Stimulated activated CD4-positive, alpha-beta T cell treated with anti-CD3 and anti-CD28 coated beads, Interleukin-15, amount 100 ng/mL, for 24 hours (primary cell): ENCODE measurements at places on chromosomes 1 and 21.

GRCh38 chr1:91645031-91645430 is 144.4 kb downstream of the CDC7 start:
- DNase-seq: no peak

GRCh38 chr21:43728154-43728466 is 9.2 kb downstream of the PDXK start:
- DNase-seq: no peak

DNA sequence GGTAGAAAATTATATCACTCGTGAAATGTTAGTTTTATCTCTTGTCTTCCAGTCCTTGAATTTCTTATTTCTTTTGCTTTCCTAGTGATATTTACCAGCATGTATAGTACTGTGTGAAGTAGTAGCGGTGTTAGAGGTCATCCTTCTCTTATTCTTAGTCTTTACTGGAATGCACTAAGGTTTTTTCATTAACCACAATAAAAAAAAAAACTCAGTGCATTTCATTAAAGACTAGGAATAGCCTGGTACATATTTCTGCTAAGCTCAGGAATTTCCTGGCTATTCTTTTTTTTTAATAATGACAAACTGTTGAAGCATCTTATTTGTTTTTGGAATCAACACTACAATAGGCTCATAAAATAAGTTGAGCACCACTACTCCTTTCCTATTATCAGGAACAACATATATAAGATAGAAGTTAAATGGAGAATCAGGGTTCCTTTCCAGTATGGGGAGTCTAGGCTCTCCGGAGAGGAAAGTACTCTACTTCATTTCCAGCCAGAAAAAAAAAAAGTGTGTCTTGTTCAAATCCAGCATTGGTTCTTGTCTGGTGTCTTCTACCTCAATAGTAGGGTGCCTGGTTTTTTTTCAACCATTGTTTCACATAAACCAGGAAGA is 60.0 kb downstream of the TNFSF18 start:
- no peak for DNase-seq

- DNase-seq: no peak
These were observed 34.5 kb downstream of the PROX1 start for GRCh38 chr1:214022229-214022791.

- no peak for DNase-seq
These were observed 206.7 kb upstream of the C1orf87 start for GRCh38 chr1:60280256-60280655.

GRCh38 chr1:174204697-174205308 is 45.5 kb downstream of the RABGAP1L start:
- peak; percentile 18 for DNase-seq

DNA sequence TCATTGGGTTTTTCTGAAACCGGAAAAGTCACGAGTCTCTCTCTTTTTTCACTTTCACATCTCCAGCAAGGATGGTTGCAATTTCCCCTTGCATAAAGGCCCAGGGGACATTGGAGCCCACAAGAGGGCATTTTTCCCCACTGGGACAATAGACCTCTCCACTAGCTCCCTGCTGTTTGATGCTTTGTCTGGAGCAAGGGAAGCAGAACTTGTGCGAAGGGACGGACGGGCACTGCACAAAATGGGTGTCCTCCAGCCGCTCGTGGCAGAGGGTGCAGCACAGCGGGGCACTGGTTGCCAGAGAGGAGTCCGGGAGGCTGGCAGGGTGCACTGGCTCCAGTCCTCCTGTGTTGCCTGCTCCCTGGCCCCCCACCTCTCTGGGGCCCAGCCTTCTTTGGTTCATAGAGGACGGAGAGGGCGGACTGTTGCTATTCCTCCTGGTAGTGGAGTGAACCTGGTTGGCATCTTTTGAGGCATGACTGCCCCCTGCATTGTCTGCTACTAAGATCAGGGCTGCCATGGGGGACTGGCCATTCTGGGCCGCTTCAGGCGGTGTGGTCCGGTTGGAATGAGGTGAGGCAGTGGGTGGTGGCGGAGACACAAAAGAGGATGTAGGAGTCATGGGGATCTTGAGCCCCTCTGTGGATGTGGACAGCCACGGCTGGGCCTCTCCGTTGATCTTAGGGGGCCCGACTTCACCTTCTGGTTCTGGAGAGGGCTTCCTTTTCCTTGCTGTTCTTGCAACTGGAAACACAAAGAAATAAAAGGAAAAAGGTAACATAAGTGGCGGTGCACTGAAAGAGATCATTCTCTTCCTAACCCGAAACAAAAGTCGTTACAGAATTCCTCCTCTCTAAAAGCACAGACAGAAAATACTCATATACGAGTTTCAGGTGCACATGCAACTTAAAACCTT is 2.6 kb downstream of the IRF2BP2 start:
- peak; percentile 44 for DNase-seq

- no peak for DNase-seq
These were observed 25.5 kb downstream of the CAPN9 start for GRCh38 chr1:230772457-230773395.
